ENCODE measurements at places on chromosomes 13 and 19.

DNA sequence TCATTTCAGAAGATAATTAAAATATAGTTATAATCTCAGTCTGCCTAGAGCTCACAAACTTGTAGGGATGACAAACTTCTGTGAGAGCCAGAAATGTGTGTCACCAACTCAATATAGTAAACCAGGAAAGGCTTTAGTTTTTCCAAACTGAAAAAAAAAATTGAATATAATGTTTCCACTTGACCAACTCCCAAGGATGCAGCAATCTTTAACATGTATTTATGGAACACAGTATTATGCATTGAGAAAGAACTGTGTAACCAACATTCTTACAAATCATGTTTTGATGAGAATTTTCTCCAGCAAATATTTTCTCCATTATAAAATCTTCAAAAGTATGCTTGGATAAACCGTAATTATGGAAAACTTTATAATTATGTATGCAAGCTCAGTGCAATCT lies 50.1 kb upstream of the KLF12 start:
- DNase-seq = no peak

DNA sequence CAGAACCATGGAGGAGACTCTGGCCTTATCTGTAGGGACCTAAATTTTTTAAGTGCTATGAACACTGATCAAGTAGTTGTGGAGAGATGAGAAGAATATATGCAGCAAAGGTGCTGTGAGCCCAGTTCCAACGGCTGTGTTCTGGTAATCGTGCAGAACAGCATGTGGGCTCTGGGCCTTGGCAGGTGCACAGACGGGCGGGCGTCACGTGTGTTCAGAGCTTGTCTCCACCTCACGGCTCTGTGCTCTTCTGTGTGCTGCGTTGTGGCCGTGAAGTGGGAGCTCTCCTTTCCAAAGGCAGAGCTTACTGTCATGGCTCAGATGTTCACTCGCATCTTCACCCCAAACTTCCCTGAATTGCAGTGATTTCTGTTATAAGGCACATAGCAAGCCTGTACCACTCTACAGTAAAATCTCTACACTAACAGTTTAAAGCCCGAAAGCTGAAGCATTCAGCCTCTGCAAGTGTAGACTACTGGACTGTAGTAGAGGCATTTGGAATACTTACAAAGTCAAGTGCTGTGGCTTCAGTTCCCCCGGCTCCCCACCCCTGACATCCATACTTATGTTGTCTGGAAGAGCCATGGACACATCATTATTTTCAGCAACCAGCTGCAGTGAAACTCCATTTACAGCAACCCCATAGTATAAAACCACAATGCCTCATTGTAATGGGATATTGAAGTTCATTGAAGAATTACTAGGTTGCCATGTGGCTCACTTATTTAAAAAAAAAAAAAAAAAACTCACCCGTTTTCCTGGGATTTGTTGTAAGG lies 27.5 kb upstream of the TEX29 start:
- DNase-seq = no peak

- no peak for DNase-seq
Measured at GRCh38 chr13:107020393-107020792, 452.5 kb upstream of the ARGLU1 start.

- DNase-seq = no peak
Measured at GRCh38 chr13:98847780-98848179, 95.3 kb upstream of the SLC15A1 start.

- no peak for DNase-seq
Measured at GRCh38 chr19:48784527-48784926, 26.3 kb downstream of the BCAT2 start.

DNA sequence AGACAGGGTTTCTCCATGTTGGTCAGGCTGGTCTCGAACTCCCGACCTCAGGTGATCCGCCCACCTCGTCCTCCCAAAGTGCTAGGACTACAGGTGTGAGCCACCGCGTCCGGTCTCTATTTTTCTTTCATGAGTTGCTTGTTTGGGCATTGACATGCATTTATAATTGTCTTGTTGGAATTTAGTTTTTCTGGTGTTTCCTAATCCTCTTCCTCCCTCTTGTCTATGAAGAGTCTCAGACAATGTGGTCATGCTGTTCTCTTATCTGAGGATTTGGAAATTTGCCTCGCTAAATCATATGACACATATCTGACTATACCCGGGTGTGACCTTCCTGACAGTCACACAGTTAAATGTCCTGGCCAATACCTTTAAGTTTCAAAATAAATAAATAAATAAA lies 7.4 kb upstream of the CEACAM18 start:
- no peak for DNase-seq

GRCh38 chr13:45592758-45593157 lies 22.8 kb downstream of the ERICH6B start:
- no peak for DNase-seq

GRCh38 chr19:34482380-34483250 lies 1.1 kb downstream of the WTIP start:
- no peak for DNase-seq

DNA sequence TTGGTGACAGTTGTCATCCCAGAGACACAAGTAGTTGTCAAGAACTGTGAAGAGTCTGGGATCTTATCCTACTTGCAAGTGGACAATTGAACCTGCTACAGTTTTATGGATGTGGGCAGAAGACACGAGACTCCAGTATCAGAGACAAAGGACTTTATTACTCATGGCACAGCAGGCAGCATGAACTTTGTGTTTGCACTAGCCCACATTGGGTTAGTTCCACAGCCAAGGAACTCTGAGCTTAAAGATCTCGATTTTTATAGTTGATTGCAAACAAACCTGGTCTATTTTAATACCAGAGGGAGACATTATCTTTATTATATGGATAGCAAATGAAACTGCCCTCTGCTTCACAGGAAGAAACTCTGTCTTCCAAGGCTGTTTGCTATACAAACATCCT lies 16.0 kb upstream of the TPM4 start:
- no peak for DNase-seq

DNA sequence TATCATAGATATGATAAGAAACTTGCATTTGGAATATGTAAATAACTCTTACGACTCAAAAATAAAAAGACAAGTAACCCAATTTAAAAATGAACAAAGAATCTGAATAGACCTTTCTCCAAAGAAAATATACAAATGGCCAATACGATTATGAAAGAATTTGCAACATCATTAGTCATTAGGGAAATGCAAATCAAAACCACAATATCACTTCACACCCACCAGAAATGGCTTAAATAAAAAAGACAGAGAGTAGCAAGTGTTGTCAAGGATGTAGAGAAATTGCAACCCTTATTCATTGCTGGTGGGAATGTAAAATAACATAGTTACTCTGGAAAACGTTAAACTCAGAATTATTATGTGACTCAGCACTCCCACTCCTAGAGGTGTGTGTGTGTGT lies 226.6 kb upstream of the MAB21L1 start:
- DNase-seq = no peak

DNA sequence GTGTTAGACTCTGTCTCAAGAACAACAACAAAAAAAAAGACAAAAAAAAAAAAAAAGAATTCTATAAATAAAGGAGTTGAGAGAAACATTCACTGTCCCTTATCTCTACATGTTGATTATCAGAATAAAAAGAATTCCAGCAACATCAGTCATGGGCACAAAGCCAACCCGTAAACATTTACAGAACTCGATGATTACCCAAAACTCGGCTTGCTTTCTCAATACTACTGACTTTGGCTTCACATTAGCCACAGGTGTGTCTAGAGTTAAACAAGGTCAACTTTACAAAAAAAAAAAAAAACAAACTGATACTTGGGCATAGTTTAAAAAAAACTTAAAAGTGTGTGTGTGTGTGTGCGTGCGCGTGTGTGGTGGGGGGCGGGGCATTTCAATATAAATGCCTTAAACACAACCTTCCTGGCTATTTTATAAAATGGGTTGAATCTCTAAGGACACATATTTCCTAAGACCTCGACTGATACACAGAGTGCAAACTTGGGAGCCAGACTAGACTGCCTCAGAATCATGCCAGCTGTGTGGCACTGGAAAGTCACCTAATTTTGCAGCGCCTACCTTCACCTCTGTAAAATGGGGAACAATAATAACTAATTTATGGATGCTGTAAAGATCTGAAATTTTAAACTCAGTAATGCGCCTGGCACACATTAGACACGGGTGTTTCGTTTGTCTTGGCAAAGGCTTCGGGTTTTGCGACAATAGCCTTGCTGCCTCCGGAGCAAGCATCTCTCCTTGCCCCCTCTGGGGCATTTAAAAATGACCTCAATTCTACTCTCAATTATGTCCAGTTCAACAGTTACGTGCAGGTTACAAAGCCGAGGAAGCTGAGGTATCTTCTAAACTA lies 922 bp downstream of the EBPL start:
- DNase-seq = no peak

DNA sequence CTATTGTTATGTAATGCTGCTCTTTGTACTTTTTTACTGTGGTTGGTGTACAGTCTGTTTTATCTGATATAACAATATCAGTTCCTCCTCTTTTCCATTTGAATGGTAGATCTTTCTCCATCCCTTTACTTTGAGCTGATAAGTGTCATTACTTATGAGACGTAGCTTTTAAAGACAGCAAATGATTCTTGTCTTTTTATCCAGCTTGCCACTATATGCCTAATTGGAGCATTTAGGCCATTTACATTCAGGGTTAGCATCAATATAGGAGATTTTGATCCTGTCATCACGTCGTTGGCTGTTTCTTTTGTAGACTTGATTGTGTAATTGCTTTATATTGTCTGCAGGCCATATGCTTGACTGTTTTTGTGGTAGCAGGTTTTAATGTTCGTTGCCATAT lies 894.2 kb upstream of the ATXN8OS start:
- DNase-seq = no peak

DNA sequence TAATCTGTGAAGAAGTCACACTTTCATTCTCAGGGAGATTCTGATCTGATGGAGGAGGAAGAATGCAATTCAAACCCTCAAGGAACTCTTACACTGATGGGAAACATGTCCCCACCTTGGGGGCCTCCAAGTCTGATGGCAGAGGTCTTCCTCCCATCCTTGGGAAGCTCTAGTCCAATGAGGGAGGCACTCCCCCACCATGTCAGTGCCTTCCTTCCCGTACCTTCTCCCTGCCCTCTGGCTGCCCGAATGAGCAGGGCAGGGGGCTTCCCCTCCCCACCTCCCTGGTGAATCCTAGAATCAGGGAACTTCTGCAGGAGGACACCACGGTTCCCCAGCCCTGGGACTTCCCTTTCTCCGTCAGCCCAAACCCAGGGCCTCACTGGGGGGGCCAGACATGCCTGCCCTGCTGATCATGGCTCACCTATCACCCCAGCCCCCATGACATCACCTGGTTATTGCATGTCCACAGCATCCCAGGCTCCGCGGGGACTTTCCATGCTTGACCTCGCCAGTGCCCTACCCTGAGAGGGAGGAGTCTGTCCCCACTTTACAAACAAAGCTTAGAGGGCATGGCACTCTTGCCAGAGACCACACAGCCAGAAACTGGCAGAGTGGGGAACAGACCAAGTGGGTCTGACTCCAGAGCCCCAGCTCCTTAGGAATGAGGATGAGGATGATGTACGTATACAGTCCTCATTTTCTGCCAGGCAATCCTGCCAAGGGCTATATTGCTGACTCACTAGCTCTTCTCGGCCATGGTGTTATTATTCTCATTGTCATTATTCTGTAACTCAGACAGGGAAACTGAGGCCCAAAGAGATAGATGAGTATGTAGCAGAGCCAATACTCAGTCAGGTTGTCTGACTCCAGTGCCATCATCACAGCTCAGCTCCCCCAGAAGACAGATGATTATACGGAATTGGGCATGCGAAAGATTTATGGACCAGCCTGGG lies 9.6 kb upstream of the BCL3 start:
- no peak for DNase-seq

GRCh38 chr19:55492362-55492944 lies 4.2 kb downstream of the SSC5D start:
- DNase-seq = no peak

- DNase-seq = no peak
Measured at GRCh38 chr13:102291587-102292218, 110.1 kb downstream of the FGF14 start.

- DNase-seq = no peak
Measured at GRCh38 chr19:30924670-30925069, 424.6 kb downstream of the TSHZ3 start.

DNA sequence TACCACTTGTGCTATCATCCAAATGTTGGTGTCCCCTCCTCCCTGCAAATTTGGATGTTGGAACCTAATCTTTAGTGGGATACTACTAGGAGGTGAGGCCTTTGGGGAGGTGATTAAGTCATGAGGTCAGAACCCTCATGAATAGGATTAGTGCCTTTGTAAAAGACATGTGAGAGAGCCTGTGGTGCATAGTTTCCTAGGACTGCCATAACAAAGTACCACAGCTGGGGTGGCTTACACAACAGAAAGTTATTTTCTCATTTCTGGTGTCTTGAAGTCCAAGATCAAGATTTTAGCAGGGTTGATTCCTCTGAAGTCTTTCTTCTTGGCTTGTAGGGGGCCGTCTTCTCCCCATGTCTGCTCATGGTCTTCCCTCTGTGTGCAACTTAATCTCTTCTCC lies 562.6 kb upstream of the ARGLU1 start:
- DNase-seq = no peak

GRCh38 chr19:17266589-17266974 lies 661 bp upstream of the BABAM1 start:
- DNase-seq = no peak

DNA sequence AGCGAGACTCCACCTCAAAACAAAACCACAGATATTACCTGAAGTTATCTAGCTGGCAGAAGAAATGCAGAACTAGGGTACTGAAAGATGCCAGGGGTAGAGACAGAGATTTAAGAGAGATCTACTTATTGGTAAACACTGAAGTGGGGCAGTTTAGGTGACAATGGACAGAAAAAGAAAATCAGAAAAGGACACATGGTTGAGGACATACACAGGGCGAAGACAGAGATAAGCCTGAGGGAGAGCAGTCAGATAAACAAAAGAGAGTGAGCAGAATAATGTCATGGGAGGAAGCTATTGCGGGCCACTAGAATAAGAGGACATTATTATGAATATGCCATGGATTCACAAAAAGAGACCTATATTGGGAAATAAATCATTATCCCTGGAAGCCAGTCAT lies 3.3 kb downstream of the NEK5 start:
- no peak for DNase-seq

DNA sequence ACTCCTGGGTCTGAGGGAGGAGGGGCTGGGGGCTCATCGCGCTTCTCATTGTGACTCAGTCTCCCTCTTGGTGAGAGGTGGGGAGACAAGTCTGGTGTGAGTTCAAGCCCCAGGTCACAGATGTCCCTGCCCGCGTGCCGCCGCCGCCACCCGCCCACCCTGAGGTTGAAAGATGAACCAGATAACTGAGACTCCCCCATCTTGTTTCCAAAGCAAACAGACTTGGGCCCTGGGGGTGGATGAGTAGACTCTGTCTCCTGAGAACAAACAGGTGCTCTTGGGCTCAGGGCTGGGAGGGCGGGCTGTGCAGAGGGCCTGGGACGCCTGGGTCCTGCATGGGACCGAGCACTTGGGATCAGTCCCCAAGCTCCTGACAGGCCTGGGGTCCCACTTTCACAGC lies 567 bp downstream of the SBK2 start:
- DNase-seq = no peak

- no peak for DNase-seq
Measured at GRCh38 chr13:73767191-73767741, 366.9 kb downstream of the KLF12 start.
